Amygdala (tissue), 56 donors: ENCODE measurements at places on chromosomes 16 and 17.

DNA sequence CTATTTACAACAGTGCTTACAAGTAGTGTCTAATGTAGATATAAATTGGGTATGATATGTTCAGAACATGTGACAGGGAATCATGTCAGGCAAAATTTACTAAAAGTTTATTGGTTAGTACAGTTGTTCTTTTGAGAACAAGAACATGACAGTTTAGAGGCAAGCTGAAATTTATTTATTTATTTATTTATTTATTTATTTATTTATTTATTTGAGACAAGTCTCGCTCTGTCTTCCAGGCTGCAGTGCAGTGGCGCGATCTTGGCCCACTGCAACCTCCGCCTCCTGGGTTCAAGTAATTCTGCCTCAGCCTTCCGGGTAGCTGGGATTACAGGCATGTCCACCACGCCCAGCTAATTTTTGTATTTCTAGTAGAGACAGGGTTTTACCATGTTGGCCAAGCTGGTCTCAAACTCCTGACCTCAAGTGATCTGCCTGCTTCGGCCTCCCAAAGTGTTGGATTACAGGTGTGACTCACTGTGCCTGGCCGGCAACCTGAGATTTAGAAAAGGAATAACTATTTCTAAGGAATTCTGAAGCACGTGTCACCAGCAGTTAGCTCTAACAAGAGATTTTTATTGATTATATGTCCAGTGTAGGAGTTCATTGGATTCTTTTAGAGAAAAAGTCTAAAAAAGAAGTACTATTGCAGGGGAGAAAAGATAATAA lies 24.9 kb downstream of the MRTFB start:
- DNase-seq = no peak

DNA sequence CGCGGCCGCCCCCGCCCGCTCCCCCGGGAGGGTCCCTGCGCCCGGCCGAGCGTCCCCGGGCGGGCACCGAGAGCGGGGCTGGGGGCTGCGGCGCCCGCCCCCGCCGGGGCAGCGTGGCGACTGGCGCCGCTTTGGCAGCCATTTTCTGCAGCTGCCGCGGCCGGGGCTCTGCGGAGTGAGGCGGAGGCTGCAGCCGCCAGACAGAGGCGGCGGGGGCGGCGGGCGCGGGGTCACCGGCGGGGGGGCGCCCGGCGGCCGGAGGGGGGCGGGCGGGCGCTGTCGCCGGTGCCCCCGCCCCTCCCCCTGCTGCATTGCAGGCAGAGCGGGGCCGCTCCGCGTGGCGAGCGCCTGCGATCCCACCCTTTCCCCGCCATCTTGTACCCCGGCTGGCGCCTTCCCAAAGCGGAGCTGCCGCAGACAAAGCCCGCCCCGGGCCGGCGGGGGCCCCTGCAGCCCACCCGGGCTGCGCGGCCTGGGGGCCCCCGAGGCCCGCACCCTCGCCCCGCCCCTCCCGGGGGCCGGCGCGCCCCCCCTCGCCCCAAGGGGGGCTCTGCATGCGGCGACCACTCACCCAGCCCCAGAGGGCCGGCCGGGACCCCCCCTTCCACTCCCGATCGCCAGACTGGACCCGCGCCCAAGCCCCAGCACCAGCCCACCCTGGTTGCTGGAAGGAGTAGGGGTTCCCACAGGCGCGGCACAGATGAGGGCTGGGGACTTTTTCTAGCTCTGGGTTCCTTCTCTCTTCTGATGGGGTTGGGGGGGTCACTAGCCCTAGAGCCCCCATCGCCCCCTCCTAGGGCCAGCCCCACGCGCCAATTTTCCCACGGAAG lies 16.6 kb upstream of the CBX8 start:
- DNase-seq = no peak

DNA sequence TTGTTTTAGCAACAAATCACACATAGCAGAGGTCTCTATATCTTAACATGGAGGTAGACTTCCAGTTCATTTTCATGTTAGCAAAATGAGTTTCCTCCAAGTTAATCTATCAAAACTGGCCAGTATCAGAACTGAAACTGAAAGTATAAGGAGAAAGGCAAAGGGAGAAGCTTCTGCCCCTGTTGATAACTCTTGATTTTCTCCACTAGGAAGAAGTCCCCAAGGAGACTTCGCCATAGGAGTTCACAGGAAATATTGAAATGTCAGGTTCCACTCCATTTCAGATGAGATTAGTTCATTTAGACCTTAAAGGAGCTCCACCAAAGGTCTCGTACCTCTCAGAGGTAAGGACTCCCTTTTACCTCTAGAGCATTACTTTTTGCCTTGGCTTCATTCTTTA lies 1.2 kb upstream of the OGFOD3 start:
- DNase-seq = no peak

DNA sequence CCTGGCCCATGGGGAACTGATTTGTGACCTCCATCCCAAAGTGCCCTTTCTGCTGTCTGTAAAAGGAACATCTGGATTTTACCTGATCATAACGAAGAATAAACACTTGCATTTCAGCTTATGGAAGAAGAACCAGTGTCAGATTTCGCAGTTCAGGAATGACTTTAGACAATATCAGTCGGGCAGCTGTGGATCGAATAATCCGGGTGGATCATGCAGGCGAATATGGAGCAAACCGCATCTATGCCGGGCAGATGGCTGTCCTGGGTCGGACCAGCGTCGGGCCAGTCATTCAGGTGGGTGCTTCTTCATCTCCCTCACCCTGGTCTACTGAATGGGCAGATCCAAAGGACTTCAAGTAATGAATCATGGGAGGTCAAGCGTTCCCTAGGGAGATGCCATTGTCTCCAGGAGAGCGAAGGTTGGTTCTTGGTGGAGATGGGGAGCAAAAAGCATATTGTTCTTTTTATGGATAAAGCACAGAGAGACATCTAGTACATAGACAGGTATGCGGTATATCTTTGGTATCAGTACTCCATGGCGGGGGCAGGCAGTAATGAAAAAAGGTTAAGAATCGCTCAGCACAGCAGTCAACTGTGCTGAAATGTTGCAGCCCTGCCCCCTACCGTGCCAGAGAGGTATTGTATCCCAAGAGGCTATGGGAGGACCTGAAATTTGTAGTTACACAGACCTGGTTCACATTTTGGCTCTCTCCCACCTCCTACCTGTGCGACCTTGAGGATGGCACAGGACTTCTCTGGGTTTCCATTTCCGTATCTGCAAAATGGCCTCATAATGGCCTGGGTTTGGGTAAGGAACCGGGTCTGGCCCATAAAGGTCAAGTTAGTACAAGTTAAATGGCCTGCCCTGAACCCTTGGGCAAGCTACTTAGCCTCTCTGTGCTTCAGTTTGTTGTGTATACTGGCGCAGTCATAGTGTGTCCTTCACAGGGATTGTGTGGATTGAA lies 4.7 kb downstream of the COQ7 start:
- DNase-seq = peak; percentile 59

DNA sequence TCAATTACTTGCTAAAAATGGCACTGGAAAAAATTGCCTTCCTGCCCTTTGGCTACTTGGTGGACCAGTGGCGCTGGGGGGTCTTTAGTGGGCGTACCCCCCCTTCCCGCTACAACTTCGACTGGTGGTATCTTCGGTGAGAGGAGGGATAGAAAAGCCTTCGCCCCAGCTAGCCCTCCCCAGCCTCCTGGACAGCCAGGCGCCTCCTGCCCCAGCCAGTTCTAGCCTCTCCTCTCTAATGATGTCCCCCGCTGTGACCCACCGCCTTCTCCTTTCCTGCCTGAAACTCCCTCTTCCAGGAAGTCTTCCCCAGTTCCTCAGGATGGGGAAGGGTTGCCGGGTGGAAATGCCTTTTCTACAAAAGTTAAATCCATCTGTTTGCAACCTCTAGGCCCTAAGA lies 6.2 kb downstream of the ACE start:
- DNase-seq = no peak

DNA sequence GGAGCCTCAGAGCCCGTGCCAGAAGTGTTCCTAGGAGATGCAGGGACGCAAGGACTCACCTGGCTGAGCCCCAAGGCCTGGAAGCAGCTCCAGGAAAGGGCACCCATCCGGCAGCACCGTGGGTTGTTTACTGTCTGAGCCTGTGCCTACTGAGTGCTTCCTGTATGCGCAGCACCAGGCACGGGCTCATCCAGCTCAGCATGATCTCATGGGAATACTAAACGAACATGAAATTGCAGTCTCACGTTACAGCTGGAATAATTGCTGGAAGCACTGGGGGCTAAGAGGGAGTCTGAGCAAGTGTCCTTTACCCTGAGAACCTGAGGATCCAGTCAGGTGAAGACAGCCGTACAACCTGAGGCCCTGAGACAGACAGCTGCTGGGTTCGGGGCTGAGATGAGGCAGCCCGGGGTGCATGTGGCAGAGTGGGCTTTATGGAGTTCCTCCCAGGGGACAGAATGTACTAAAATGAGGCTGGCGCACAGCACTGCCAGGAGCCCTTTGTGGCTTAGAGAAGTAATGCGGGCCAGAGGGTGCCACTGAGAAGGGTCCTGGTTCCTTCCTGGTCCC lies 5.4 kb downstream of the CTRL start:
- DNase-seq = peak; percentile 18

DNA sequence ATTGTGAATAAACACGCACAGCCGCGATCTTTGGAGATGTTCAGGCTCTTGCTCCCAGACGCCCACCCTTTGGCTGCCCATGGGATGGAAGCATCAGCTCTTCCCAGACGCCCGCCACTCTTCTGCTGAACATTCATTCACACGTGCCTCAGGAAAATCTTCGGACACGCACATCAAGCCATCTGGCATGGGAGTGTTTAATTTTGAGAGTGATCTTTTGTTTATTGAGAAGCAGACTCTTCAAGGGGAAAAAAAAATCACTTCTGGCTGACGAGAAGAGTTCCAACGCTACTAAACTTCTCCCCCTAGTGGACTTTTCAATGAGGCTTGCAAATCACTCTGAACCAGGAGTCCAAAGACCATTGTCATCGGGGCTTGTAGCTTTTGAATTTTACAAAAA lies 62.0 kb upstream of the NUDT7 start:
- DNase-seq = no peak
